ENCODE measurements at places on chromosomes 5 and 9.

DNA sequence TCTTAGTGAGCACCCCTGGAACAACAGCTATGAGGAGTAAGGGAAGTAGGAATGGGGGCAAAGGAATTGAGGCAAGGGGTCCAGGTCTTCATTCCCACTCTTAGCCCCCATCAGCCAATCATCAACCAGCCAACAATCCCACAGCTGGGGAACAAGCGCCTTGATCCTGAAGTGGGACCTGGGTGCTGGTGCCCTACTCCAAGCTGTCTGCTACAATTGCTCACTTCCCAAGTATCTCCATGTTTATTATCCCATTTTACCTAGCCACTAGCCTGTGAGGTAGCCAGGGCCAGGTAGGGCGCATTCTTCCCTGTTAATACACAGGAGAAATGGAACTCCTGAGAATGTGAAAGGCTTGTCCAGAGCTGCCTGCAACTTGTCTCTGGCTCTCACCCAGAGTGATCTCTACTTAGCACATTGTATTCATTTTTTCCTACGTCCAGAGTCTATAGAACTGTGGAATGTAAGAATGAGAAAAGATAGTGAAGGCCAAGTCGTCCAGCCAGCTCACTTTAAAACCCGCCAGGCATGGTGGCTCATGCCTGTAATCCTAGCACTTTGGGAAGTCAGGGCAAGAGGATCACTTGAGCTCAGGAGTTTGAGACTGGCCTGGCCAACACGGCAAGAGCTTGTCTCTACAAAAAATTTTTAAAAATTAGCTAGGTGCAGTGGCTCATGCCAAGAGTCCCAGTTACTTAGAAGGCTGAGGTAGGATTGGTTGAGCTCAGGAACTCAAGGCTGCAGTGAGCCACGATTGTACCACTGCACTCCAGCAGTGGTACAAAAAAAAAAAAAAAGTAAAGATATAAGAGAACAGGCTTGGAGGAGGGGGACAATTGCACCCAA is 6.2 kb upstream of the DNAJC18 start:
- DNase-seq: peak; percentile 53

- no peak for DNase-seq
These were observed 20.7 kb downstream of the HK3 start for GRCh38 chr5:176878463-176878862.

DNA sequence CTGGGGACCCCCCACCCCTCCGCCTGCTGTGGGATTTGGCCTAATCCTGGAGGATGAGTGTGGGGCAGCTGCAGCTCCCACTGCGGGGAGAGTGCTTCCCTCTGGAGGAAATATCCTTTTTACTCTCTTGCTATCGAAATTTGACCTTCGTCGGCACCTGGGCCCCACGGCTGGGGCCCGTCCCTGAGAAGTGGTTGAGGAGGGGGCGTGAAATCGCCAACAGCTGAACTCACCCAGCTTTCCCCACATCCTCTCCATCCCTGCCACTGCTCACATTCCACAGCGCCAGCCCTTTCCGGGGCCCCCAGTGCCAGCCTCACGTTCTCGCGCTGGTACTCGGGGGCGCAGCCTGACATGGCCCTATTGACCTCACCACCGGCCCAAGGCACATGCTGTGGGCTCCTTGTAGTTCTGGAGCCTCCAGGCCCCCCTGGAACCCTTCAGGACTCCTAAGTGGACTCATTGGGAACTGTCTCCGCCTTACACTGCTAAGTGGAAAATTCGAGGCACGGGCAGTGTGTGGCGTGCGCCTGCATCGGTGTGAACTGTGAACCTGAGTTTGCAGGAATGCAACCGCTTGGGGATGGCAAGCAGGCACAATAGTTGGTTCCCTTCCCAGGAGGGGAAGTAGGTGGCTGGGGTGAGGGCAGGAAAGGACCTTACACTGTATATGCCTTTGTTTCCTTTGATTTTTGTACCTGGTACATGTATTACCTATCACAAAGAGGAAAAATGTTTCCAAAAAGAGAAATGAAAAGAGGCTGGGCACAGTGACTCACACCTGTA is 19.2 kb downstream of the FGFR4 start:
- no peak for DNase-seq

GRCh38 chr9:29209748-29210291 is 1636.5 kb upstream of the C9orf72 start:
- no peak for DNase-seq

- no peak for DNase-seq
These were observed 47.3 kb upstream of the CDKN2AIPNL start for GRCh38 chr5:134459010-134459403.

DNA sequence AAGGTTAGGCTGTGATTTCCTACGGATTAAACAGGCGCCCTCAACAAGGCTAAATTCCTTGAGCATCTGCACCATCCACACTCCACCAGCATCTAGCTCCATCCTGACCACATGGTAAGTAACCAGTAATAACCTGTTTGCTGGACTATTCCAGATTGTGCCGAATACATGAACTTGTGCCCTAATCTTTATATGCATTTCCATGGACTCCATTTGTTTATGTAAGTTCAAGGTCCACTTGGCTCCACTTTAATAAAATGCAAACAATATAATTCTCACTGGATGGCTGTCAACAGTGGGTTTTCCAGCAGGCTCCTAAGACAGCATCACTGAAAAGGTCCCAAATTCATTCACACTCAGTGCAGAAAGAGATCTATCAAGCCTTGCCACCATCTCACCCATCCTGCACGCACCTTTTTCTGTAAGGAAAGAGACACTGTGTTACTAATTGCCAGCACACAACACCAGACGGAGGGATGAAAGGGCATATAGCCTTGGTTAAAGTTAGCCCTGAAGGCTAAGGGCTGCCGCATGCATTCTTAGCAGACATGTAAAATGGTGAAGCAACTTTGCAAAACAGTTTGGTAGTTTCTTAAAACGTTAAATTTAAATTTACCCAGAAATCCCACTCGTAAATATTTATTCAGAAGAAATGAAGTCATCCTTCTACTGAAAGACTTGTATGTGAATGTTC is 88.7 kb downstream of the GLIS3 start:
- DNase-seq: no peak

DNA sequence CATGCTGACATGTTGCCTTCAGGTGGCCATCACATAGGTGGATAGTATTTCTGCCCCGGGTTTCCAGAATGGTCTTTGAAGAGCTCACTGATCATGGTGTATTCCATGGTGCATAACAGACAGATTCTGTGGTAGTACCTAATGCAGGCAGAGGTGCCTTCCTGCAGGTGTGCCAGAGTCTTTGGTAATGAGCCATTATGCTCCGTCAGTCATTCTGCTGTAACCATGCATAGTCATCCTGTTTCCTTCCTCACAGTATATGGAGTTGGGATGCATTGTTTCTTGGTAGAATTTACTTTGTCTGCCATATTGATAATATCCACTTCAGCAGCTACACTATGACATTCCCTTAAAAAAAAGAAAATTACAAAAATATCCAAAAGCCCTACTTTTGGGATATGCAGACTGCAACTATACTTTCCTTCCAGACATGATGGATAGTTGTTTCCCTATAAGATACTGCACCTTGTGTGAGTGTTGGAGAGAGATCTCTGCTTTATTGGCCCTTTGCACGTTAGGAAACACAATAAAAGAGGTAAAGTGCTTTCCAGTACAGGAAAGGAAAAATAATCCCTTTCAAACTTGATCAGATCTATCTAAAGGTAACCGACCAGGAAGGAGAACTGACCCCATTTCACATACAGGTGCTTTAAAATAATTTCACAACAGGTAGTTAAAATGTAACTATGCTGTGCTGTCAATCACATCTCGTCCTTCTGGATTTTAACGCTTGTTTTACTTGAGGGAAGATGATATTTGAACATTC is 537.5 kb upstream of the WWC1 start:
- no peak for DNase-seq

- DNase-seq: no peak
These were observed 45.7 kb upstream of the PTGS1 start for GRCh38 chr9:122325124-122325523.

- DNase-seq: no peak
These were observed 441.5 kb downstream of the ENC1 start for GRCh38 chr5:74199005-74199404.

DNA sequence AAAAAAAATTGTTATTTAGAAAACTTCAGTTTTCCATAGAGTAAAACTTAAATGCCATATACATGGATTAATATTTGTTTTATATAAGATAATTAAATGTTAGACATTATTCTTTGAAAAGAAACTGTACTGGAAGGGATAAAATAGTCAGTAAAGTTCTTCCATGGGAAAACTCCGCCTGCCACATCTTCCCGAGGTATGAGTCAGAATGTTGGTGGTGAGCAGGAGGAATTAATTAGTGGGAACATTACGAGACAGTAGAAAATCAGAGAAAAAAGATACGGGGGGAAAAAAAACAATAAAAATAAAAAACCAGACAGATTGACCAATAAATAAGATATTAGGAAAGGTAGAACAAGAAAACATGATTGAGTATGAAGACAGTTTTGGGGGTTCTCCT is 930.3 kb upstream of the C9orf72 start:
- no peak for DNase-seq

DNA sequence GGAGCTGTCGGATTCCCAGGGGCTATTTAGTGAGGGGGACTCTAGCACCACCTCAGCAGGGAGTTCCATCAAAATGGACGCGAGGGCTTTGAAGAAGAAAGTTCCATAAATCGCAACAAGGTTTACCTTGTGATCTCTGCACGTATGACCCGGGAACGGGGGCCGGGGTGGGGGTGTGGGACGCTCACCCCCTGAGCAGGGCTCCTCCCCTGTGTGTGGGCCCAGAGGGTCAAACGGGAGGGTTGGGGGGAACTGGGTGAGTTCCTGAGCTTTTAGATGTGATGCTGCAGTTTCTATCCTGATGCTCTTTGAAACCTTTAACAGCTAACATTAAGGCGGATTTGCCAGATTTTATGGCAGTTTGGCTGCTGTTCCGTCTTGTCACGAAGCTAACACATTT is 18.9 kb upstream of the LRRC14B start:
- DNase-seq: no peak

GRCh38 chr9:136363949-136364748 is 605 bp upstream of the DNLZ start:
- no peak for DNase-seq

DNA sequence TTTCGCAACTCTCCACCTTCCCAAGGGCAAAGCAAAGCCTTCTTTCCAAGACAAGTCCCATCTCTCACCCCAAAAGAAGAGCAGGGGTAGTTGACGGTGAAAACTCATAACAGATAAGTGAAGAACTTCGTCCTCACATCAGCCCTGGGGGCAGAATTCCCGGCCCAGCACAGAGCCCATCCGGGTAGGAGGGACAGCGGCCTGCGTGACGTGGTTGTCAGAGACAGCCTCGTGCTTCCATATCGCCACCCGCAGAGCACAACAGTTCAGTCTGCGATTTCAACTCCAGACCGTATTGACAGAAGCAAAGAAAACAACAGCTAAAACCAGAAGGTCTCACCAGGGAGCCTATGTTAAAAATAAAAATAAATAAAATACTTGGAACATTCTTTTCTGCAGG is 273.2 kb downstream of the SYK start:
- no peak for DNase-seq

- DNase-seq: no peak
These were observed 355.9 kb upstream of the TLE4 start for GRCh38 chr9:79215821-79216220.

GRCh38 chr5:170112876-170113521 is 7.3 kb downstream of the FOXI1 start:
- no peak for DNase-seq

DNA sequence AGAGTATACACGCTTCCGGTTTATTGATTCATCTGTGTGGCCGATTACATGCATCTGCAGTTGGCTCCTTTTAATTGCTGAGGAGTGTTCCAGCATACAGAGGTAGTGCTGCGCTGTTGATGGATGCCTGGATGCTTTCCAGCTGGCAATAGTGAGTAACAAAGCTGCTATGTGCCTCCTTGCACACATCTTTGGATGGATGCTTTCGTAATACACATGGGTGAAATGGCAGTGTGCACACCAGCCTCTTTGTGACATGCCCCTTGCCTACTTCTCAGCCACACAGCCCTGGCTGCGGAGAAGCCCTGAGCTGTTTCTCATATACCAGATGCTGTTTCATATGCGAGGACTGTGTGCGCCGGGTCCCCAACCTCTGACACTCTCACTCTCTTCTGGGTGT is 151.0 kb downstream of the GADD45G start:
- DNase-seq: no peak

DNA sequence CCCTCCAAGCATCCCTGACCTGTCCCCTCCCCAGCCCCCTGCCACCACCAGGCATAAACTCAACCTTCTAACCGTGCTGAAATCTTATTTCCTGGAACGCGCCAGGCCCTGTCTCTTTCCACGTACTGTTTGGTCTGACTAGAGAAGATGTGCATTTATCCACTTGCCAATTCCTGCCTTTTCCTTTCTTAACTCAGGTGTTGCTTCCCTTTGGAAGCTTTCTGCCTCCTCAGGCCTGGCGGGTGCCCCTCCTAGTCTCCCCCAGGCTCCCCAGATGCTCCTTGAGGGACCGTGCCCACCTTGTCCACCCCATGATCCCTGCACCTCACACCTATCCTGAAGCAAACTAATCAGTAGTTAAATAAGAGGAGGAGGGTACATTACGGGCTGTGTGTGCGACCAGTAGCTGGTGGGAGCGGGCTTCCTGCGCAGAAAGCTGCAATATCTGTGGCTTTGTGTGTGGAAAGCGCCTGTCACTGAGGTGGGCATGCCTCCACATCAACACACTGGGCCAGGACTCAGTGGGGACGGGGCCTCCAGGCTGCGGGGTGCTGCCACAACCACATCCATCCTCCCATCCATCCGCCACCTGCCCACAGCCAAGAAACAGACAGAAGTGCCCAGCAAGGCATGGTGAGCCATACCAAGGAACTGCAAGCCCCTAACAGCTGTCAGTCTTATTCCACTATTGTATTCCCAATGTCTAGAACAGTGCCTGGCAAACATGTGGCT is 73.5 kb downstream of the COL23A1 start:
- no peak for DNase-seq

- DNase-seq: peak; percentile 64
These were observed 31.9 kb downstream of the ANKRD33B start for GRCh38 chr5:10595672-10596309.

DNA sequence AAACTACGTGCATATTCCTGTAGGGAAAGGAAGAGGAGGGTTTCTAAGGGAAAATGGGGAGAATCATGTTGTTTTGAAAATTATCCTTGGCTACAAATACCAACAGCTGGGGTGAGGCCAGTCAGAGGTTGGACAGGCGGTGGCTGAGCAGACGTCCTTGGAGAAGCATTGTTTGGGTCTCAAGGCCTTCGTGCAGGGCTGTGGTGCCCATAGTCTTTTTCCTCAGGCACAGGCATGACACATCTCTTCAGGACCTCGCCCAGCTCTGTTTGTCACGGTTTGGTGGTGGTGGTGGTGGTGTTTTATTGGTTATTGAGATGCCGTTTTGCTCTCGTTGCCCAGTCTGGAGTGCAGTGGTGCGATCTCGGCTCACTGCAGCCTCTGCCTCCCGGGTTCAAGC is 27.8 kb upstream of the EGFL7 start:
- no peak for DNase-seq

Data from AG04450 (cell line).